Stimulated activated CD8-positive, alpha-beta memory T cell treated with anti-CD3 and anti-CD28 coated beads, Interleukin-15, amount 100 ng/mL, for 4 hours (primary cell): ENCODE measurements at places on chromosomes 1 and 21.

GRCh38 chr1:168360151-168361021, 79.7 kb downstream of the TBX19 start:
- DNase-seq, result no peak

DNA sequence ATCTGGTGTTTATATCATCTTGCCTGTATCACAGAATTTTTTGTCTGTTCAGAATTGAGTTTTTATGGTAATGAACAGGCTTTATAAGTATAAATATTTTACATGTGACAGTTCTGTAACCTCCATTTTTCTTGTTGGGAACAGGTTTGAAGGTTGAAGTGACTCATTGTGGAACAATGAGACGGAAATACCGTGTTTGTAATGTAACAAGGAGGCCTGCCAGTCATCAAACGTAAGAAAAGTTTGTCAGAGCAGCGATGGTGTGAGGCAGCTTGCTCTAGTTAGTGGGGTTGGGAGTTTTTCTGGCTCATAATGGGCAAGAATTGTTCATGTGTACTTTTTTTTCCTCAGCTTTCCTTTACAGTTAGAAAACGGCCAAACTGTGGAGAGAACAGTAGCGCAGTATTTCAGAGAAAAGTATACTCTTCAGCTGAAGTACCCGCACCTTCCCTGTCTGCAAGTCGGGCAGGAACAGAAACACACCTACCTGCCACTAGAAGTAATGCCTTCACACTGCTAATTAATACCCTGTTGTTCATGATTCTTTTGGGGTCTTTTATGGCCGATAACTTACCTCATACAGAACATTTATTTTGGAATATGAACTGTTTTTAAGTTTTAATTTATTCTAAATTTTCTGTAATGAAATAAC, 75.2 kb upstream of the TEKT2 start:
- no peak for DNase-seq

GRCh38 chr1:219459351-219460080, 153.4 kb downstream of the ZC3H11B start:
- DNase-seq, result no peak

GRCh38 chr1:109814223-109814622, 50.5 kb upstream of the EPS8L3 start:
- DNase-seq, result no peak

GRCh38 chr21:30349572-30349971, 1.2 kb upstream of the KRTAP23-1 start:
- no peak for DNase-seq

DNA sequence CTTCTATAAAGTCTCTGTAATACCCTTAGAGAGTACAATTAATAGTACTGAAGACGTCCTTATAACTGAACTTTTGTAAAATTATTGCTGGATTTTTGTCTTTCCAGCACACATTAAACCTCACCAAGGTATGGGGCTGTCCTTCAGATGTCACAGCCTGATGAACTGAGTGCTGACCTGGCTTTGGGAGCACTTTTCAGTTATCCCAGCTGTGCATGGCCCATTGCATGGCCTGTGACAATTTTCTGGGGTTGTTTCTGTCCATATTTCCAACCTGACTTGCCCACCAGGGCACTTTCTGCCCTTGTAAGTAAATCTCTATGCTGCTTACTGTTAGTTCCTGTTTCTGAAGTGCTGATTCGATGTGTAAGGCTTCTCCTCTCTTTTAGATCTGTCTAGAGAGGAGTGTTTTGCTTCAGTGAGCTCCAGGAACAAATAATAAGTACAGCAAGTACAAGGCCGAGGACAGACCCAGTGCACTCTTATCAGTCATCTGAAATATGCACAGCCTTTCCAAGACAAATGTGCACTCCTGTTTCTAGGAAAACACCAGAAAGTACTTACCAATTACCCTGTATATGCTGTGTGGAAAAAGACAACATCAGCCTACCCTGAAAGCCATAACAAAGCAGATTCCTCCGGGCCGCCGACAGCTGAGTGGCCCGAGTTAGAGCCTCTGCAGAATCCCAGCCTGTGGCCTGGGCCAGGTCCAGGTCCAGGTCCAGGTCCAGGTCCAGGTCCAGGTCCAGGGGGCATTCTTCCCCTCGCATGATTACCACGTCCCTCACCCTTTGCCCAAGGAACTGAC, 121.7 kb downstream of the DHRS3 start:
- DNase-seq, result no peak

DNA sequence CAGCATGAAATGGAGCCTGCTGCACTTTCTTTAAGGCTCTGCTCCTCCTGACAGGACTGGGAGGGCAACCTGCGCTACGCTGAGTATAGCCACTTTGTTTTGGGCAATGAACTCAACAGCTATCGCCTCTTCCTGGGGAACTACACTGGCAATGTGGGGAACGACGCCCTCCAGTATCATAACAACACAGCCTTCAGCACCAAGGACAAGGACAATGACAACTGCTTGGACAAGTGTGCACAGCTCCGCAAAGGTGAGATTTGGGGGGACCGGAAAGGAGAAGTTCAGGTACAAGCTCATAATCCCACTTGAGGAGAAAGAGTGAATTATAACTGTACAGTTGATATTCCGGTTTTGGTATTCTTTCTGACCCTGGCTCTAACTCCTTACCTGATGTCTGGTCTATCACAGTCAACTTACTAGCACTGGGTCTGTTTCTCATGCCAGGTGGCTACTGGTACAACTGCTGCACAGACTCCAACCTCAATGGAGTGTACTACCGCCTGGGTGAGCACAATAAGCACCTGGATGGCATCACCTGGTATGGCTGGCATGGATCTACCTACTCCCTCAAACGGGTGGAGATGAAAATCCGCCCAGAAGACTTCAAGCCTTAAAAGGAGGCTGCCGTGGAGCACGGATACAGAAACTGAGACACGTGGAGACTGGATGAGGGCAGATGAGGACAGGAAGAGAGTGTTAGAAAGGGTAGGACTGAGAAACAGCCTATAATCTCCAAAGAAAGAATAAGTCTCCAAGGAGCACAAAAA, 5.4 kb downstream of the ANGPTL7 start:
- DNase-seq, result no peak

- no peak for DNase-seq
Observed at GRCh38 chr1:17013491-17014320, 2.0 kb upstream of the ATP13A2 start.

DNA sequence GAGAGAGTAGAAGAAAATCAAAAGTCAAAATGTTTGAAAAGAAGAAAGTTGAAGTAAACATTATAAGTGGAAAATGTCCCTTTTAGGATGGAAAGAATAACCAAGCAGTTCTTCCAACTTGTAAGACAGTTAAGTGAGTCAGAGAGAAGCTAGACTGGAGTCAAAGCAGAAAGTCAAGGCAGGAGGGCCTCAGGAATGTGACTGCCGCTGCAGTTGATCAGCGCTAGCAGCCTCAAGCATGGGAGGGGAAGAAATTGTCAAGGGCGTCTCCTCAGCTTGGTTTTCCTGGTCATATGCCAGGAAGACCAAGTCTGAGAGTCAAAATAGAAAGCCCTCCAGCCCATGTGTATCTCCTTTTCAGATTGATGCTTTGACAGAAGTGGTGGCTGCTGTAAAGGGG, 23.2 kb downstream of the HAO2 start:
- DNase-seq, result no peak

- no peak for DNase-seq
Observed at GRCh38 chr1:43352881-43353280, 5.9 kb upstream of the CDC20 start.

DNA sequence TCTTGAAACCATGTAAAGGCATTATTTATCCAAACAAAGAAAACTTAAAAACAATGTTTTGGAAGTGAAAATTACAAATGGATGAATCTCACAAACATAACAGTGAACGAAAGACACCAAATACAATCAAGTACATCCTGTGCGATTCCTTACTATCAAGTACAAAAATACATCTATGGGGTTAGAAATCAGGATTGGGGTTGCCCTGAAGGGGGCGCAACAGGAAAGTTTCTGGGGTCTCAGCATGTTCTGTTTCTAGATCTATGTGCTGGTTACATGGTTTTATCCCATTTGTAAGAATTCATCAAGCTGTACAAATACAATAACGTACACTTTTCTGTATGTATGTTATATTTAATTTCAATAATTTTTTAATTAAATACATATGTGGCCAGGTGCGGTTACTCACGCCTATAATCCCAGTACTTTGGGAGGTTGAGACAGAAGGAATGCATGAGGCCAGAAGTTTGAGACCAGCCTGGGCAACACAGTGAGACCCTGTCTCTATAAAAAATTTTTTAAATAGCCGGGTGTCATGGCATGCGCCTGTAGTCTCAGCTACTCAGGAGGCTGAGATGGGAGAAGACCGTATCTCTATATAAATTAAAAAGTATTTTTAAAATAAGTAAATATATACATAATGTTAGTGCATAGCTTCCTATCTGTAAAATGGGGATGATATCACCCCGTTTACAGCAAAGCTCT, 121.5 kb upstream of the SOD1 start:
- no peak for DNase-seq

GRCh38 chr1:5967351-5968160, 24.7 kb downstream of the NPHP4 start:
- DNase-seq, result no peak

DNA sequence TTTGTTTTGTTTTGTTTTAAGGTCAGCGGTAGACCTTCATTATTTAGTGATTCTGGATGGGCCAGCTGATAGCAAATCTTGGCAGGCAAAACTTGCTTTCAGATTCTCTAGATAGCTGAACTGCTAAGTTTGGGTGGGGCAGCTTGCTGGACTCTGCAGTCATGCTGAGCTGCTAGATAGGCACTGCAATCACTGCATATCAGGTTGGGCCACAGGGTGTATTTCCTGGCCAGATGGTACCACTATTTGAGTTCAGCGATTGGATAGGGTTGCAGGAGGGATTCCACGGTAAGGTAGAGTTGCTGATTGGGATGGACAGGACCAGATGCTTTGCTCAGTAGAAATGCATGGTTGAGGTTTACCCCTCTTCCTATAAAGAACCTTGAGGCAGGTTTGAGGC, 579.3 kb upstream of the ADGRL4 start:
- no peak for DNase-seq

- no peak for DNase-seq
Observed at GRCh38 chr1:33380811-33381210, 50.1 kb downstream of the PHC2 start.

DNA sequence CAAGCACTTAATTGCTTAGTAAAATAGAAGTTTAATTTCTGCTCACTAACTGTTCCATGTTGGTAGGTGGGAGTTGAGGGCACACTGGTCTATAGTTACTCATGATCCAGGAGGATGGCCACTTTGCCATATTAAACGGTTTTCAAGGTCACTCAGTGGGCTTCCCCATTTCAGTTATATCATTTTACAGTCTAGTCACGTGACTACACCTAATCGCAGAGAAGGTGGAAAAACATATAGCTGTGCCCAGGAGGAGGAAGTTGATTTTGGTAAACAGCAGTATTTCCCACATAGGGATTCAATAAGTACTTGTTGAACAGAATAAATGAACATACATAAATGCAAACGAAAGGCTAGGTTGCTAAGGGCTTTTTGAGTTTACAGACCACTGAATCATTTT, 541.1 kb upstream of the CAMK1G start:
- DNase-seq, result no peak

- no peak for DNase-seq
Observed at GRCh38 chr21:42674351-42674940, 21.0 kb downstream of the PDE9A start.

- DNase-seq, result no peak
Observed at GRCh38 chr1:21814241-21814918, 2.3 kb downstream of the LDLRAD2 start.

DNA sequence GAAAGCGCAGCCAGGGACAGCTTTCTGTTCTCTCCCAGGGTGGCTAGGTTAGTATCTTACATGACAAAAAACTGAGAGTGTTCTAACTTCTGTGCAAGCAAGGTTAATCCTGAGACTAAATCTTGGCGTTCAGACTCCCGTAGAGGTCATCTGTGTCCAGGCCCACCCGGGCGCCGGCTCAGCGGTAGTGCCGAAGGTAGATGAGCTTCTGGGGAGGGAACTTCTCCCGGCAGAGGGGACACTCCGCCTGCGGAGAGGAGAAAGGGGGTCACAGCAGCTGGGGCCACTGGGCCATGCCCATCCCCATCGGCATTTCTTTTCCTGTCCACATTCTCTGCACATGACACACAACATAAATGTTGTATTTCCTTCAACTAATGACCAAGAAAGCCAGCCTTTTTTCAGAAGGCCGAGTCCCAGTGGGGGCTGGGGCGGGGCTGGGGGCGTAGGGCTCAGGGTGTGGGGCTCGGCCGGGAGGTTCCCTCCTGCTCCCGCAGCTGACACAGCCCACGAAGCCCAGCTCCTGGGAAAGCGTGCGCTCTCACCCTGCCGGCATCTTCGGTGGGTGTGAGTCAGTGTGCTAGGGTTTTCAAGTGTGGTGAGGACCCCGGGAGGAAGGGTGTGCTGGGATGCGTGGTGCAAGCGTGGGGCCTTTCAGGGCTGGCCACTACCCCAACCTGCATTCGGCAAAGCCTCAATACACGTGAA, 6.6 kb downstream of the PEX10 start:
- DNase-seq, result no peak

GRCh38 chr1:179082999-179083335, 1.1 kb downstream of the TOR3A start:
- DNase-seq, result no peak

DNA sequence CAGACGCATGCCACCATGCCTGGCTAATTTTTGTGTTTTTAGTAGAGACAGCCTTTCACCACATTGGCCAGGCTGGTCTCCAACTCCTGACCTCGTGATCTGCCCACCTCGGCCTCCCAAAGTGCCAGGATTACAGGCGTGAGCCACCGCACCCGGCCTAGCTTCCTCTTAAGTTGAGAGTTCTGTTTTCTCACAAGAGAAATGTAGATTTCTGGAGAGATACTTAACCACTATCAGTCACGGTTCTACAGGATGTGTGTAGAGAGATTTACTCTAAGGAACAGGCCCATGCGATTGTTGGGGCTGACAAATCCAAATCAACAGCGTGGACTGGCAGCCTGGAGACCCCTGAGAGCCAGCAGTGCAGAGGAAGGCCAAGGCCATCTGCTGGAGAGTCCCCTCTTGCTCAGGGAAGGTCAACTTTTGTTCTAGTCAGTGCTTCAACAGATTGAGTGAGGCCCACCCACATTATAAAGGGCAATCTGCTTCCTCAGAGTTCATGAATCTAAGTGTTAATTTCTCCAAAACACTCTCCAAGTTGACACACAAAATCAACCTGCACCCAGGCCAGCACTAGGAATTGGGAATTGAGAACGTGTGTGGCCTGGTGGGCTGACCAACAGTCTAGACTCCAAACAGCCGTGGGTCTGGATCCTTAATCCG, 38.7 kb downstream of the CHAF1B start:
- DNase-seq, result no peak

GRCh38 chr1:234611225-234611846, 1.4 kb upstream of the IRF2BP2 start:
- DNase-seq, result peak; percentile 46

DNA sequence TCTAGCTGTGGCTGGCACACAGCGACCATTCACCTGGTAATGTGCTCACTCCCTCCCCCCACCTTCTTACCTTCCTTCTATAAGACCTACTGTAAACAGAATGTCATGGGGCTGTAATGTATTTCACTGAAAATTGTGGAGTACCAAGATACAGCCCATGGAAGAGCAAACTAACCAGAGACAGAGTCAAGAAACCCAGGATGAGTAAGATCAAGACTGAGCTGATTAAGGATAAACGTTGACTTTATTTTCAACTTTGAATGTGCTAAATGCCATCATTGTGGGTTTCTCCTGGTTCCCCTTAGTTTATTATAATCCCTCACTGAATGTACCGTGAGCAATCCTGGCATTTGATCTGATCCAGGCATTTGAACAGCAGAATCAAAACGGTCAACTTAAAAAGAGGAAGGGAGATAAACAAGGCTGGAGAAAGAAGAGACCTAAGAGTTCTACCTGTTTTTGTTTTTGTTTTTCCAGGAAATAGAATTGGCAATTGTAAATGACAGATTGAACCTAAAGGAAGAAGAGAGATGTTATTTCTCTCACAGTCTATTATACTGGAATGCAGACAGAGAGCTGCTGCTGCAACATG, 16.1 kb upstream of the ATP1B1 start:
- DNase-seq, result no peak
